ENCODE measurements at places on chromosomes 11 and 22. TPM values are rescaled to one million over a fixed set of nuclear protein-coding genes. Genes with fewer than 3 reads are reported as not detected.
A peak's percentile ranks its signal among the peaks of the same experiment; 100 is the strongest.

DNA sequence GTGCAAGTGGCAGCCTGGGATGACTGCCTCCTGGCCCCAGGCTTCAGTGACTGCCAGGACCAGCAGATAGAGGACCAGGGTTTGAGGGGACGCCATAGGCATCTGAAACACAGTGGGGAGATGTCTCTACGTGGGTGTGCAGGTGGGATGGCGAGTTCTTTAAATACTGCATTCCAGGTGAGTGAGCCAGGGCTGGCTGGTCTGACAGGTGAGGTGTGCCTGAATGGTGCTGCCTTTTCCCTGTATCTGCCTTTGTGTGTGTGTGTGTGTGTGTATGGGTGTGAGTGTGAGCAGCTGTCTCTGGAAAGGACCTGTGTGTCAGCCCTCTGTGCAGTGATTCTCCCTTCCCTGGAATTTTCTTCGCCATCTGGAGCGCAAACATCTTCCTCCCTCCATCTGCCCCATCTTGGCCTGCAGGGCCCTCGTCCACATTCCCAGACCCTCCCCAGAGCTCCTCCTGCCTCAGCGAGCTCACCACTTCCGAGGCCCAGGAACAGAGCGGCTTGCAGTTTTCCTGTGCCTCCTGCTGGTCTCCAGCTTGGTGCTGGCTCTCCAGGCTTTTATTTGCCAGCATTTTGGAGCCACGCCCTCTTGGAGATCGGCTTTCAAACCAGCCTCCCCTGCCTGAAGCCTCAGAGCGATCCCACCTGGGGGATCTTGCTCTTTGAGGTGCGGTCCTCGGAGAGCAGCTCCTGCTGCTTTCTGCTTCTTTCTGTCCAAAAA, at the start of gene GPHA2:
GPHA2 (minus strand) TSS at position 535 of the 723 bp plus-strand sequence; CDS start at position 102, 433 bp downstream.
- H3K27ac ChIP-seq = no peak within 1 kb of the TSS
- no peaks in the 10 kb centered on the region for H3K36me3 ChIP-seq
- DNase-seq = no peak
- H3K27me3 ChIP-seq = no peaks in the 10 kb centered on the region
- H3K4me1 ChIP-seq = no peaks in the 10 kb centered on the region

DNA sequence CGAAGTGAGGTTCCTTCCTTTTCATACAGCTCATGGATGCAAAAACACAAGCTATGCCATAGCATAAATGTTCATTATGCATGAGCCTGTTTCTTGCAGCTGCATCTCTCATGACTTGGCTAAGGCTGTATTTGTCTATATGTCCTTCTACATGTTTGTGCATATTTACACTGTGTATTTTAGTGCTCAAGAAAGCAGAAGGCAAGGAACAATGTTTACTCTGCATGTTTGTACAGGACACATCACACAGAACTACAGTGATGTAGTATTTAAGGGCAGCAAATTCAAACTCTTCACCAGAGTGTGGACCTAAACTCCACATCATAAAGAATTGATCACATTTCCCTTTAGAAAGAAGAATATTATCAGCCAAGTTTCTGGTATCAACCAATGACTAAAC, 170.3 kb downstream of the CADM1 start:
- no peak overlapping the region for H3K27ac ChIP-seq
- H3K4me1 ChIP-seq = no peaks in the 10 kb centered on the region
- H3K36me3 ChIP-seq = no peaks in the 10 kb centered on the region
- no peak for DNase-seq
- H3K27me3 ChIP-seq = no peaks in the 10 kb centered on the region

- H3K36me3 ChIP-seq = peaks cover 23% of the 10 kb centered on the region
- H3K27me3 ChIP-seq = no peaks in the 10 kb centered on the region
- no peaks in the 10 kb centered on the region for H3K4me1 ChIP-seq
Measured at GRCh38 chr11:2976294-2977063, 15.7 kb downstream of the NAP1L4 start.

GRCh38 chr22:47598864-47599263, 836.4 kb downstream of the TBC1D22A start:
- no peaks in the 10 kb centered on the region for H3K27me3 ChIP-seq
- no peaks in the 10 kb centered on the region for H3K4me1 ChIP-seq
- no peaks in the 10 kb centered on the region for H3K36me3 ChIP-seq
- DNase-seq = no peak

- peak overlapping the region; percentile 80 for H3K27ac ChIP-seq
- DNase-seq = peak; percentile 84
- H3K27me3 ChIP-seq = no peaks in the 10 kb centered on the region
- H3K4me3 ChIP-seq = no peak overlapping the region
- peaks cover 30% of the 10 kb centered on the region for H3K4me1 ChIP-seq
Measured at GRCh38 chr11:7977232-7977917, 9.8 kb upstream of the EIF3F start.

DNA sequence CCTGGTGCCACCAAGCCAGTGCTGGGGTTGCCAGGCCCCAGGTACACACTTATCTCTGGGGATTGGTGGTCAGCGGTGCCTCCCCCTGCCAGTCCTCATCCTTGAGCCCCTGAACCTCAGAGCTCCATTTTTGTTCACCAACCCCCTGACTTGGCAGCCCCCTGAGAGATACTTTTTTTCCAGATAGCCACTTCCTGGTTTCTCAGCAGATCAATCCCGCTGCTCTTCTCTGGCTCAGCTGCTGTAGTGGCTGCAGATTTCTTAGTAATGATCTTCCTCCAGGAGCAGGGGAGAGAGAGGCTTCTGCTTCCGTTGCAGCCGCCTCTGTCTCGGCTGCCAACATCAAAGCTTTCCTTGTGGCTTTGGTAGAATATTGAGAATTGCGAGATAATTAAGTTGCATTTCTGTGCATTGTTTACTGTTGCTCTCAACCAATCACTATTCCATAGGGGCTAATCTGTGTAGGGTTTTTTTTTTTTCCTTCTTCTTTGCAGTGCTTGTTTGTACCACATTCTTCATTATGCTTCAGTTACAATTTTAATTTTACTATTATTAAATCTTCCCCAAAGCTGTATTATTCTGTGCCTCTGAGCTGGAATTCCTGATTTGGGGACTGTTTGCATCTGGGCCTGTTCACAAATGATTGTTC, 92.1 kb downstream of the PKNOX2 start:
- no peak overlapping the region for H3K27ac ChIP-seq
- H3K4me3 ChIP-seq = no peak overlapping the region
- DNase-seq = no peak
- no peaks in the 10 kb centered on the region for H3K36me3 ChIP-seq

GRCh38 chr11:88100151-88100550, 75.1 kb downstream of the RAB38 start:
- H3K4me1 ChIP-seq = no peaks in the 10 kb centered on the region
- H3K36me3 ChIP-seq = no peaks in the 10 kb centered on the region
- H3K4me3 ChIP-seq = no peak overlapping the region
- H3K27me3 ChIP-seq = no peaks in the 10 kb centered on the region
- peak; percentile 2 for DNase-seq

DNA sequence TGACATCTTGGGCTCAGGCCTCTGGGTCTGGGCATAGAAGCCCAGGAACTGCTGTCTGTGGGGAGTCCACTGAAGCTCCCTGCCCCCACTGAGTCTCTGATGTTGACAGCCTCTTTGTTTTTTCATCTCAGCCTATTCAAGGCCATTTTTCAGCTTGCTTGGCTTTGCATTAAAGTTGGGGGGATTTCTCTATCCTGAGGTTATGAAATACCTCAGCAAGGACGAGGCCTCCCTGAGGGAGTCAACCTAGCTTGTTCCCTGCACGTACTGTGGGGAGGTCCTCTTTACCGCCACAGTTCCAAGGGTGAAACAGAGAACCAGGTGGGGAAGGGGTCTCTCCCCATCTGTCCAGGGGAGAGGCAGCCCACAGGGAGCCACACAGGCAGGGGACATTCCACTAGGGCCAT, 8.4 kb downstream of the KCNQ1OT1 start:
- H3K4me3 ChIP-seq = no peak overlapping the region
- H3K27ac ChIP-seq = no peak overlapping the region
- H3K27me3 ChIP-seq = no peaks in the 10 kb centered on the region
- H3K4me1 ChIP-seq = no peaks in the 10 kb centered on the region
- no peaks in the 10 kb centered on the region for H3K36me3 ChIP-seq

DNA sequence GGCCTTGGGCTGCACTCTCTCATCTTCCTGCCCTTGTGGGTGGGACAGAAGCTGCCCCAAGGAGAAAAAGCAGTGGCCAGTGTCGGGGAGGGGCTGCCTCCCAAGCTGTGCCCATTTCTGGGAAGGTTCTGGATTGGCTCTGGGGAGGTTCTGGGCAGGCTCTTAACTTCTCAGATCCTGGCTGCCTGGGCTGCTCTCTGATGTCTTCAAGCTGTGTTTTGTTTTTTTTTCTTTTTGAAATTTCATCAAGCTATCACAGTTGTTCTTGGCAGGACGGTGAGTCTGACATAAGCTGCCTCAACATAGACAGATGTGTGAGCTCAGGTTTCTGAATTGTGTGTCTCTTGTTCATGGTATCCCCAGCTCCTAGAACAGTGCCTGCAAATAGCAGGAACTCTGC, 1032.0 kb downstream of the BRD1 start:
- no peaks in the 10 kb centered on the region for H3K4me1 ChIP-seq
- H3K27ac ChIP-seq = no peak overlapping the region

Gene ACRV1
- not detected for total RNA-seq

Gene PANX3
- total RNA-seq = not detected

Gene VWCE
- total RNA-seq = 14.8 TPM

Gene OR52N4
- total RNA-seq = not detected

Gene PGA5
- not detected for total RNA-seq

Gene GPR83
- total RNA-seq = not detected

Gene TUB
- 3.9 TPM for total RNA-seq

Gene PLXNB2
- 139 TPM for total RNA-seq

Gene MAP6
- total RNA-seq = not detected

Gene ROM1
- total RNA-seq = 8.8 TPM

Gene PNPLA3
- total RNA-seq = 12.1 TPM

Gene BEST1
- 0.21 TPM for total RNA-seq

Gene MMP3
- total RNA-seq = not detected
